Fibroblast of villous mesenchyme (primary cell): ENCODE measurements at places on chromosomes 2 and 18. TPM values are rescaled to one million over a fixed set of nuclear protein-coding genes. Genes with fewer than 3 reads are reported as not detected.

DNA sequence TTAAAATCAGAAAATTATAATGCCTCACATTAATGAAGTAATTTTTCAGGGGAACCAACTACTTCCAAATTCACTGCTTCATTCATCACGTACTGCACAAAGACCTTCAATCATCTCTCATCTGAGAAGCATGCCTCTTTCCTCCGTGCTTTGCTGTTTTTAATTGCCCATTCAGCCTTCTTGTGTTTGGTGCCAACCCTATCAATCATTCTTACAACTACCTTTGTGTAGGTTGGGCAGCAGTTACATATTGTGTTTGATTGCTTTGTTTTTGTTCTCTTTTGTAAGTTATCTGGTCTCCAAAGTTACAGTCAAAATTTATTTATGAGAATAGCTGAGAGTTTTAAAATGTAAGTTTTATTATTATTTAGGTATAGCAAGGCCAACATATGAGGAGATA, 549.0 kb upstream of the SLC8A1 start:
- DNase-seq, result no peak

DNA sequence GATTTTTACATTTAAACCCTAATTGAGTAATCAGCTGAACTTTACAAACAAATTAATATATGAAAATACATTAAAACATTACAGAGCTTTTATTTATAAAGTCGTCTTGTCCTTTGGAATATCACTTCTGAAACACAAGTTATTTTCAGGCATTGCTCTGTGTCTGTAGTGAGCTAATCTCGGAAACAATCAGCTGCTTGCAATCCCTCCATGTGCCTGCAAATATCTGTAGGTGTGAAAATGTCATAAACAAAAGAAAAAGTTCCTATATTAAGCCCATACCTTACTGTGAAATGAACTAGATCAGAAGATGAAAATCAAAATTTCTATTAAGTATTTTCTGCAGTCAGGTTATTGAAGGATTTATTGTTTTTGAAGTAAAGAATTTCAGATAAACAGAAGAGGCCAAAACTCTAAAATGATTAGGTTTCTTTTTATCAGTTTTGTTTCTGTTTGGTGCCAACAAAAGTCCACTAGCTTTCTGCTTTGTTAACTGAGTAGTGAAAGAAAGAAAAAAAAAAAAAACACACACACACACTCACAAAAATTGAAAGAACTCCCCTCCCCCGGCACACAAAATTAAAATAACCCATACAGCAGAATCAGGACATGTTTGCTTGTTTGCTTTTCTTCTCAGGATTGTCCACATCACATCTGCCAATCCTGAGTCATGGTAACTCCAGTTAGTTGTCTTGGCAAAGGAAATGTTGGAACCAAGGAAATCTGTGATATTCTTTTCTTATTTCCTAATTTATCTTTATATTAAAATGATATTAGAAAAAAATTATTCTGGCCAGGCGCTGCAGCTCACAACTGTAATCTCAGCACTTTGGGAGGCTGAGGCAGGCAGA, 627.0 kb upstream of the SLC39A10 start:
- DNase-seq, result no peak

The RBM45 gene
- 16.8 and 19.0 TPM in 2 replicates for total RNA-seq

DNA sequence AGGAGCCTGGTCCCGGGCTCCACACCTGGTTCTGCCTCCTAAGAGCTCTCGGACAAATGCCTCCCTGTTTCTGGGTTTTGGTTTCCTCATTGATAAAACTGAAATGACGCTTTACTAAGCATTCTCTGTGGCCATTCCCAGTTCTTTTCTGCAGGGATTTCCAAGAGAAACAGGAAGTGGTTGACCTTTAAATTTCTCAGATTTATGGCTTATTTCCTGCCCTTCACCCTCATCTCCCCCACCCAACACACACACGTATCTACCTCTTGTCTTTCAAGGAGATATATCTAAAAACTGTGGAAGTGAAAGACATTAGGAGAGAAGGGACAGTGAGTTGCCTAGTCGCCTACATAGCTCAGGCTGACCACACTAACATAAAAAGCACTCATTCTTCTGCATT, 53.0 kb downstream of the PIEZO2 start:
- DNase-seq, result peak; percentile 55

DNA sequence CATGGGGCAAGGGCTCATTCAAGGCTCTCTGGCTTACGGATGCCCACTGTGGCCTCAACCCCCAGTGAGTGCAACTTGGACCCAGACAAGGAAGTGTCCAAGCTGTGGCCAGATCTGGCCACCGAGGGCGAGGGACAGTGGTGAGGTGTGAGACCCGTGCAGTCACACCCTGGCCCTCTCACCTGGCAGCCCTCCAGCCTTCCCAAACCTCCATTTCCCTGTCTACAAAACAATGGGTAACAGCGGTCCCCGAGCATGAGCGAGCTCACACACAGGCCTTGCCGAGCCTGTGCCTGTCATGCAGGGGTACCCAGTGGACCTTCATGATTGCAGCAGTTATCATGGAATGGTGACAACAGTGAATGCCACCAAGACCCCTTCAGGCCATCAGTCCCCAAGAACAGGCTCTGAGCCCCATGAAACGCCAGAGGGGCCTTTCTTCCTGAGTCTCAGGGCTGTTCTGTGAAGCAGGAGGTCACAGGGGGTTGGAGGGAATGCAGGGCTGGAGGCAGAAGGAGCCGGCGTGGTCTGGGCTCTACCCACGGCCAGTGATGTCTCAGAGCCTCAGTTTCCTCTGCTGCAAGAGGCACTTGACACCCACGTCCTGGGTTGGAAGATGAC, 49.8 kb downstream of the RAMP1 start:
- no peak for DNase-seq

The RAX gene
- total RNA-seq, result not detected in 2 replicates

The MYO1B gene
- total RNA-seq, result 137 and 177 TPM in 2 replicates

- no peak for DNase-seq
Observed at GRCh38 chr2:156457523-156458517, 21.6 kb downstream of the GPD2 start.

DNA sequence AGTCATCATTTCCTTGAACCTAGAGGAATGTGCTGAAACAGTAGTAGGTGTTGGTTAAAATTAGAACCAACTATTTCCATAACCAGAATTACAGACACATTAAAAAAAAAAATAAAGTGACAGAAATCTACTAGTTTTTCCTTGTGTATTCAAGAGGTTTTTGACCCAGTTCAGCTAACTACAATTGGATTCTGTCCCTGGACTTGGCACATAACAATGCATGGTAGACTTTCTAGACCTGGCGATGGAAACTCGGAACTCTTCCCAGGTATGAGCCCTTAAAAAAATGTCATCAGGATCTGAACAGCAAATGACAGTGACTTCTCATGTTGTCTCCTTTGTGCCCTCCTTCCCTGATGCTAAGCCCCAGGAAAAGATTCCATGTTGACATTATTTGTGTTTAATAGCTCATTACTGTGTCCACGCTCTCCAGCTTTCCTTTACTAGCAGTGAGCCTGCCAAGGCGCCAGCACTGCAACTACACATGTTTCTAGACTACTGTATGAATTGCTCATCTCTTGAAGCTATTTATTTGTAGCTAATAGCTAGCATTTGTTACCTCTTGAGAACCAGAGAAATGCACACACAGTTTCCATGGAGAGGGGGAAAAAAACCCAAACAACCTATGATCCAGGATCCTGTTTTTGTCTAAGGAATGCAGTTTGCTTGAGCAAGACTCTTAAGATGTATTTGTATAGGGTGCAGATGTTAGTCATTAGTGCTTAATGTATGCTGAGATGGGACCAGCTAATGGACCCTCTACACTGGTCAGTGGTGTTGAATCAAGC, 148.5 kb downstream of the FMNL2 start:
- DNase-seq, result peak; percentile 74
